Stimulated activated effector memory CD8-positive, alpha-beta T cell treated with anti-CD3 and anti-CD28 coated beads, Interleukin-12 subunit alpha, Interleukin-12 subunit beta, amount 100 ng/mL, for 72 hours (primary cell): ENCODE measurements at places on chromosomes 12 and 14.

GRCh38 chr14:59465316-59466135 lies at the start of gene GPR135:
TSS of gene GPR135 (minus strand) at chr14:59465380. CDS start at chr14:59465226, 154 bp downstream.
- DNase-seq = peak; percentile 65

DNA sequence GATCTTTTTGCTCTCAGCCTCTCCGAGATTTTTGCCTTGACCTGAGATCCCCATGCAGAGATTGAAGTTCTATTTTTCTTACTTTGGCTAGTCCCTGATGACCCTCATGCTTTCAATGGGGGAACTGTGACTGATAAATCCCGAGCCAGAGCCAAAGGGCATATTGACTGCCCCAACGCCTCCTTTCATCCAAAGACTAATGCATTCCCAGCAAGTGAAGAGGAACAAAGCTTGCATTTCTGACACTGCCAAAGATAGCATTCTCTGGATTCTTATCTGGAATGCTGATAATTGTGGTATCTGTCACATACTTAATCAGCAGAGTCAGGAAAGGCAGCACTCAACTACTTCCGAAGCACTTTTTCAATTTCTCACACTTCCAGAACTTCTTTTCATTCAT lies 152.3 kb upstream of the EGLN3 start:
- no peak for DNase-seq

DNA sequence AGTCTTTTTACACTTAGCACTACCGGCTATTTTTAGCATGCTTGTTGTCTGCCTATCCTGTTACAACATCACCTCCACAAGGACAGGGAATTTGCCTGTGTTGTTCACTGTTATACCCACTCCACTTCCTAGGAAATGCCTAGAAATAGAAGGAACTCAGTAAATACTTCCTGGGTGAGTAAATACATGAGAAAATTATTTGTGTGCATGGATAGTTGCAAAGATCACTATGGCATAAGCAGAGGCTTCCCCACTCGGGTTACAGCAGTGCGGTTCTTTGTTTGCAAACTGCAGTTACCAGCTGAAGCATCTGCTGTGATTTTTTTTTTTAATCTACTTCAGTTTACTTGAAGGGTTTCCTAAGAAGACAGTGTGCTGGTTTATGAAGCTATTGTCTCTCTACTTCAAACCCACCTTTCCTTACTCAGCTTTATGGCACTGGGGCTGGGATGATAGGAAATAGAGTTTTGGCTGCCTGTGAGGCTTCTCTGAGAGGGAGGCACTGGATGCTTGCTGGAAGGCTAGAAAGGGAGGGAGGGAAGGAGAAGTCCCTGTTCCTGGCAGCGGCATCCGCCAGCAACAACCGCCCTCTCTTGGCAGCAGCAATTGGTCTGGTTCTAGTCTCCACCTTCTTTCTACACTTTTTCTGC lies 29.0 kb downstream of the PDE6H start:
- DNase-seq = no peak

DNA sequence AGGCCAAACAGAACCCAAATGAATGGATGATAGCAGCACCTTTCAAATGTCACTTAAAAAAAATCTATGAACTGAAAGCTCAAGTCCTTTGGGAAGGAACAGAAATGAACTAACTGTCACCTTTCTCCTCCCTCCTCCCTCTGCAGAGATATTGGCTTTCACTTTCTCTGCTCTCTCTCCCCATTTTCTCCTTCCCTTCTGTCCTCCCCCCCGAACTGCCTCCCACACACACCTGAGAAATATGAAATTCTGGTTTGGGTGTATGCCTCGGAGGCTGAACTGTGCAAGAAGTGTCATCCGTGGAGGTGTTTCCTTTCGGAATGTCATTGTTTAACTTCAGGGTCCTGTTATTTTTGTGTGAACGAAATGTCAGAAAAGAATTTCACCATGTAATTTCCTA lies 87.8 kb downstream of the NEDD1 start:
- DNase-seq = no peak

DNA sequence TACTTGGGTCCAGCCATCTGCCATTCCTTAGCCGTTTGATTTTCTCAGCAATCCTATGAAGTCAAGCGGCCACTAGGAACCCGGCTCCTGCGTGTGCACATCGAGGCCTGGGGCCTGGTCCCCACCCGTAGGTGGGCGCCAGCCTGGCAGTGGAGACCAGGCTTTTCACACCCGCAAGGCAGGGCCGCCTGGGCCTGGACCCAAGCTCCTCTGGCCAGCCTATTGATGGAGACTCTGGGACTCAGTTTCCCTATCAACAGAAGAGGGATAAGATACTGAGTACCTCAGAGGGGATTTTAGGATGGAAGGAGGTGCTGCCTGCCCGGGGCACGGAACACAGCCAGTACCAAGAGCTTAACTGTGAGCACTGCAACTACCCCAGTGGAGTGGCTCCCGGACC lies 104.3 kb upstream of the C14orf180 start:
- no peak for DNase-seq

DNA sequence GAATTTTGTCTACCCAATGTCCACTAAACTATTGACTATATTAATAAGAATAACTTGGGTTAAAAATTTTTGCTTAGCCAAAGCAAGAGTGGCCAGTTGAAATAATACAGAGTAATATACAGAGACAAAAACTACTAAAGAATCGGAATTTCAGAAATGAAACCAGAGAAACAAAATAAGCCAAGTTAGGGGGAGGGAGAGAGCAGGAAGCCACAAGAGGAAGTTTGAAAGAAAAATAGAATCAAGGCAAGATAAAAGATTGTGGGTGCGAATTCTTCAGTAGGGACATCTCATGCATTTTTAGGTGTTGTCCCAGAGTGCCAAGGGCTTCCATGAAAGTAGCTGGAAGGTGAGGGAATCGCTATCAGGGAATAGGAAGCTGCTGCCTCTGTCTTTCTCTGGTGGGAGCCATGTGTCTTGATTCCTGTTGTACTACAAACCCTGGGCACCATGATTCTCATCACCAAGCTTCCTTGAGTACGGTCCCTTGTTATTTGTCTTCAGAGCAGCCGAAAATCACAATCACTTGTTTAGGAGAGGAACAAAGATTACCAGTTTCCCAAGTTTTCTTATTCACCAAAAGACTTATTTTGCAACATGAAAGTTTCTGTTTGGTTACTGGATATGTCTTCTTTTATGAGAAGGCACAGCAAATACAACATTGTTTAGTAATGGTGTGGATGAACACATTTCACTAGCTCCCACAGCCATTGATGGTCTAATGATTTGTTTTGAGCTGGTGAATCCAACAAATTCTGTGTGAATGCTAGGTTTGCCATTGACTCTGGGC lies 16.7 kb downstream of the NEUROD4 start:
- DNase-seq = no peak

GRCh38 chr12:106894774-106895173 lies 60.9 kb upstream of the TMEM263 start:
- no peak for DNase-seq

DNA sequence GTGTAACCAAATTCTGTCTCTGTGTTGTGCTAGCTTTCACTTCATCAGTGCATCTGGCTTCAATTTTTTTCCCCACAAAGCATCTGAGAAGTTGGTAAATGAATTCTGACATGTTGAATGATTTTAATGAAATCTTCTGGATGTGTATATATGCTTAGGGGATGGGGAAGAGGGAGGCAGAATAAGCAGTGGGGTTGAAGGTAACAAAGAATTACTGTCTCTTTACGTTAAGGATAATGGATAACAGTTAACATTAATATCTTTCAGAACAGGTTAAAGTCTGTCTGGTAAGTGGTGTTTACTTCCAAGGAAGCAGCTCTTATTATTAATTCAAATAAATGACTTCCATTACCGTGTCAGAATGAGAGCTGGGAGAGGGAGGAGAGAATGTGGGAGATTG lies 261.7 kb downstream of the ERC1 start:
- DNase-seq = no peak

- no peak for DNase-seq
Observed at GRCh38 chr12:129163861-129164260, 310.6 kb downstream of the GLT1D1 start.

DNA sequence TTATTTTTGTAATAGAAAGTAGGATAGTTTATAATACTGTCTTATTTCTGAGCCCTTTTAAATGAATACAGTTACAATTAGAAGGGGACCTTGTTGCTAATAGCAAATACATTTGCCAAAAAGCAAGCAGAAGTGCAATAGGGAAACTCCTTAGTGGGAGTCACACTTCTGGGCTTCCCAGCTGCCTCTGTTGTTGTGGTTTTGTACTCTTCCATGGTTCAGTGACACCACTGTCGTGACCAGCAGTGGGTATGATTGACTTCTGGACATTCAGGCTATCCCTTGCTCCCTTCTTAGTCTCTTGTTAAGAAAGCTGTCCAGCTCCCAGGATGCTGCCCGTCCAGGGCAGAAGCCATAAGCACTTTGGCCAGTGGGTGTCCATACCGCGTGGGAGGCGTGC lies 22.6 kb downstream of the TCTN1 start:
- no peak for DNase-seq

- DNase-seq = no peak
Observed at GRCh38 chr12:39048395-39048794, 143.0 kb upstream of the CPNE8 start.

DNA sequence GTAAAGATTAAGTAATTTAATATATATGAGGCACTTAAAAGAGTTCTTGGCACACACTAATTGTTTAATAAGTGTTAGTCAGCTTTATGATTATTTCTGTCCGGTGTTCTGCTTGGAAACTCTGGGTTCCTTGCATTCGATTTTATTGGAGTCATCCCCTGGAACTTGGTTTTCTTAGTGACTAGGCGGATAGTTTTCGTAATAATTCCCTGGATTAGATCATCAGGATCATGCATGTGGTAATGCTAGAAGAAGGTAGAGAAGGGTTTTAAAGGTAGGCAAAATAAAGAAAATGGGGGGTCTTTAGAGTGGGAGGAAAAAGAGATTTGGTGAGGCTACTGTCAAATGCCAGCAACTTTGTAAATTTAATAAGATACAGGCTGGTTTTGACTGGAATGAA lies 88.4 kb downstream of the MYF5 start:
- DNase-seq = no peak

- no peak for DNase-seq
Observed at GRCh38 chr14:31536201-31536960, 24.8 kb upstream of the NUBPL start.

DNA sequence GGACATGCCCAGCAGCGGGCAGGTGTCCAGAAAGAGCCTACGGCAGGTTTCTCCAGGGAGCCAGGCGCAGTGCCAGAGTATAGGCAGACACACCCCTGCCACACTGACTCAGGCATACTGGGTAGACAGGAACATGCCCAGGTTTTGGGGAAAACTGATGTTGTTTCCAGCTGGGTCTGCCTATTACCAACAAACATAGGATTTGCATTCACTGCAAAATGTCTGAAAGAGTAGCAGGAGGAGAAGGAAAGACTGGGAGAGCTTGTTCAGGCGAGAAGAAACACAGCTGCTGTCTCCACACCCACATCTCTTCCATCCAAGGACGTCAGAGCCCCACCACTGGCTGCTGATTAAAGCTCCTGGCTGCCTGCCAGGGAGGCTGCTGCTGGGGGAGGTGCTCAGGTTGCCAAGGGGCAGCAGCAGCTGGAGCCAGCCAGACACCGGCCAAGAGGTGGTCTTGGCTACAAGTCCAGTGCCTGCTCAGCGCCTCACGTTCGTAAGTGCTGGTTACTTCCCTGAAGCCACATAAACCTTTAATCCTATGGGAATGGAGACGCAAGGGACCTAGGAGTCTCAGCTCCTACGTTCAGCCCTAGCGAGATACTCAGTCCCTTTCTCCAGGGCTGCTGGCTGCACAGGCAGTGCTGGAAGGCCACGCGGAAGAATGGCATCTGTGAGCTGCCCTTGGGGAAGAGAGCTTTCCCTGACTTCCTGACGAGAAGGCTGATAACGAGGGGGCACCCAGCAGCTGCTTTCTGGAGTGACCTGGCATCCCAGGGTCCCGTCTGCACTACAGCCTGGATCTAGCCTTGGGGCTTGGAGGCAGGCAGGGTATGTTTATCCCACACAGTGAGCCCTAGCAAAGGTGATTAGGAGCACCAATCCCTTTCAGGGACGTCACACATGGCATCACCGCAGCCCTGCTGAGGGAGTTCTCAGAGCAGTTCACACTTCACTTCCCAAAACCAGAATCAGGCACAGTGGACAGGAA lies 58.1 kb downstream of the PLEKHG3 start:
- peak; percentile 36 for DNase-seq

- DNase-seq = no peak
Observed at GRCh38 chr12:28878629-28879028, 270.4 kb upstream of the FAR2 start.

GRCh38 chr14:88233915-88234314 lies 89.2 kb downstream of the KCNK10 start:
- no peak for DNase-seq

- no peak for DNase-seq
Observed at GRCh38 chr12:115957686-115958290, 319.7 kb downstream of the MED13L start.

DNA sequence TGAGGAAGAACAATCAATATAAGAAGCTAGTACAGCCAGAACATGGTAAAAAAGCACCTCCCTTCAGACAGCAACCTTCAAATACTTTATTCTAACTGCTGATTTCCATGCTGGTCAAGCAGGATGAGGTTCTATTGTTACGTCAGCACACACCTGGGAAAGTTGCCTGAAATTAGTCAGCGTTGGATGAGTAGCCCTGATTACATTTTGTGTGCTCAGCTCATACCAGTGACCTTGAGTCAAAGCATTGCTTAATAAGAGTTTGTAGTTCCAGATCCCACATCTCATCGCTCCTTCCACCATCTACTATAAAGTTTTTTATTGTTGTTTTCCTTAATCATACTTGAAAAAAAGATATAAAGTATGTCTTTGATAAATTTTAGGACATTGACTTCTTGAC lies 361.5 kb downstream of the EGLN3 start:
- no peak for DNase-seq

- no peak for DNase-seq
Observed at GRCh38 chr14:100673085-100673806, 53.4 kb upstream of the DLK1 start.
